Adrenal gland (tissue), 19 donors: ENCODE measurements at places on chromosomes 1 and 21. TPM values are rescaled to one million over a fixed set of nuclear protein-coding genes. Genes with fewer than 3 reads are reported as not detected.

The ACTN2 gene
- total RNA-seq: not detected

The RRP1B gene
- total RNA-seq: 17.9 TPM

The SUSD4 gene
- total RNA-seq: 4.7 TPM

The DEPDC1 gene
- total RNA-seq: 0.57 TPM

DNA sequence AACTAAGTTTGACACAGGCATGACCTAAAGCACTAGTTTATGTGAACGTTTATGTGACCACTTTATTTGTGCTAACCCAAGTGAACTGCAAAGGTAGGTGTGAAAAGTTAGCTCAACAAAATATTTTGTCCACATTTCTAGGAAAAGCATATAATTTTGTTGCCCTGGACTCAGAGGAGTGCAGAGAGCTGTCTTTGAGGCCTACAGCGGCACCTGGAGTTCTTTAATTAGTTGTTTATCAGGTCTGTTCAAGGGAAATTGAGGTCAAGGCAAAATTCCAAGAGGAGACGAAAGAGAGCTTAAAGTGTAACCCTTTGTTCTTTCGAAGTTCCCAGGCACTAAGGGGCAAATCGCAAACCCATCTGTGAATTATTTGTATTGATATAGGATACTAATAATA lies 1.3 kb downstream of the GIPC2 start:
- no peak overlapping the region for H3K27ac ChIP-seq
- DNase-seq: no peak
- H3K36me3 ChIP-seq: no peaks in the 10 kb centered on the region
- H3K27me3 ChIP-seq: no peaks in the 10 kb centered on the region

GRCh38 chr1:231075497-231075896 lies 35.4 kb upstream of the FAM89A start:
- H3K36me3 ChIP-seq: no peaks in the 10 kb centered on the region
- DNase-seq: peak; percentile 30
- H3K27me3 ChIP-seq: no peaks in the 10 kb centered on the region

DNA sequence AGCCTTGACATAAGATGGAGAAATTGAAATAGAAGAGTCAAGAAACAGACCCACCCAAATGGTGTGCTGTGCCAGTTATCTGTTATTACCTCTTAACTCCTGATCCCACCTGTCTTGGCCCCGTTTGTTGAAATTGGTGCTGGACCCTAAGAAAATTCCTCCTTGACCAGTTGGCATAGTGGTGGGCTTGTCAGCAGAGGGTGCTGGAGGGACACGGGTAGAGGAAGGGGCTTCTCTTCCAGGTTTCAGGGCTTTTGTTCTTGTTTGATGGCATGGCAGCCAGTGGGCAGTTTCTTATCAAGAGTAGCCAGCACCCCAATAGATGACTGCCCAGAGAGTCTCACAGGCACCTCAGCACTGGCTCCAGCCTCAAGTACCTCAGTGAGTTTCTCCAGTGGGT lies 51.6 kb downstream of the PCBP3 start:
- H3K4me3 ChIP-seq: no peak overlapping the region
- no peak overlapping the region for H3K27ac ChIP-seq
- no peak for DNase-seq
- no peaks in the 10 kb centered on the region for H3K36me3 ChIP-seq
- no peaks in the 10 kb centered on the region for H3K4me1 ChIP-seq

- H3K4me3 ChIP-seq: no peak overlapping the region
- DNase-seq: no peak
- H3K36me3 ChIP-seq: no peaks in the 10 kb centered on the region
- no peak overlapping the region for H3K27ac ChIP-seq
- no peaks in the 10 kb centered on the region for H3K4me1 ChIP-seq
Measured at GRCh38 chr21:44461464-44462001, 6.2 kb downstream of the LRRC3 start.

DNA sequence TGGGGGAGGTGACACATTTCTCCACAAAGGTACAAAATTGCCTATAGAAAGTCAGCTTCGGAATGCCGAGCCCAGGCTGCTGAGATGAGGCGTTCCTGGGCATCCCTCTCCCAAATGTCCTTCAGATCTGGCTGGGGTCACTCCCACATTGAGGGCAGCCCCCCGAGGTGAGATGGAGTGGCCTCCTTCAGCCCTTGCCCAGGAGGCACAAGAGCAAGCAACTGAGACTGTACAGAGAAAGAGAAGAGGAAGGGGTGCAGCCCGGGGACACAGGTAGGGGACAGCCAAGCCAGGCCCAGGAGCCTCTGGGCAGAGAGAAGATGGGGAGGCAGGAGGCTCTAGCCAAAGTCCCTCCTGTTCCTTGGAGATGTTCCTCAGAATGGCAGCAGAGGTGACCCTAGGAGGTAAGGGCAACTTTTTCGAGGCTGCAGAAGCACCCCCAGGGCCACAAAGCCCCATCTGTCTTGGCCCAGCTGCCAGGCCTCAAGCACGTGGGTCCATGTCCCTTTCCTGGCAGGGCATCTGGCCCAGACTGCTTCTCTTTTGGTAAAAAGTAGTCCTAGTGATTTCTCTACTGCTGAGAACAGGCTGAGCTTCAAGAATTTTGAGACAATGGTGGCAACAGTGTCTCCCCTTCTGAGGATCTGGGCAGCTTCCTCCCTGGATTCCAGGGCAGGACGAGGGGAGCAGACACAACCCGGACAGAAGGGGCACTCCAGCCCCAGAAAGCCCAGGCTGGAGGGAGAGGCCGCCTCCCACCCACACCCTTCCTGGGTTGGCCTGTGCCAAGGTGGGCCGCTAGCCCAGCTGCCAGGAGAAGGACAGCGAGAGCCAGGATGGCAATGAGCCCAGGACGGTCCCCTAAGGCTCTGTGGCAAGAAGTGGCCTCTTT lies 68.0 kb downstream of the LRRN2 start:
- H3K27me3 ChIP-seq: no peaks in the 10 kb centered on the region
- H3K27ac ChIP-seq: no peak overlapping the region
- no peak overlapping the region for H3K4me3 ChIP-seq
- no peak for DNase-seq
- H3K36me3 ChIP-seq: no peaks in the 10 kb centered on the region

- H3K36me3 ChIP-seq: no peaks in the 10 kb centered on the region
- peak; percentile 4 for DNase-seq
- H3K4me3 ChIP-seq: no peak overlapping the region
- H3K27ac ChIP-seq: no peak overlapping the region
- H3K4me1 ChIP-seq: no peaks in the 10 kb centered on the region
Measured at GRCh38 chr21:15976807-15977206, 247.0 kb downstream of the USP25 start.

DNA sequence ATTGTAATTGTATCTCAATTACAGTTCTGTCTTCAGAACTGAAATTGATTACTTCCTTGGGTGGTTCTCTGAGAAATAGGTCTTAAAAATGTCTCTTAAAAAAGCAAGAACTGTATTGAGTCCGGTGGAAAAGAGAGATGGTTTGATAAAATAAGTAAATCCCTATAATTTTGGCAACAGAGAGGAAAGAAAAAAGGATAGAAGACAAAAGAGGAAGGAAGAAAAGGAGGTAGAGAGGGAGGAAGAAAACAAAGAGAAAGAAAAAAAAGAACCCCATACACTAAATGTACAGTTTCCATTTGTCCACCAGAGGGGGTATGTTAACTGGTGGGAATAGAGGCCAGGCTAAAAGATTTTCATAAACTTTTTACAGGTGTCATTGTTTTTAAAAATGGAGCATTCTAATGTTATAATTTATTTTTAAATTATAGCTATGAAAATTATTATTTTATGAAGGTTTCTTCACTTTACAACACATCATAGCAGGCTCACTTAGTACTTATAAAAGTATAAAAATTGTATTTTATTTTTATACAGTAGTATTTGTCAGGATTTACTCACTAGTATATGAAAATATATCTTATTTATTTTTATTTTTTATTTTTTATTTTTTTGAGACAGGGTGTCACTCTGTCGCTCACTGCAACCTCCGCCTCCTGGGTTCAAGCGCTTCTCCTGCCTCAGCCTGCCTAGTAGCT lies 2.1 kb upstream of the UBE2T start:
- H3K36me3 ChIP-seq: no peaks in the 10 kb centered on the region
- H3K27me3 ChIP-seq: no peaks in the 10 kb centered on the region
- no peak for DNase-seq
- no peaks in the 10 kb centered on the region for H3K4me1 ChIP-seq
- H3K4me3 ChIP-seq: no peak overlapping the region

- H3K36me3 ChIP-seq: no peaks in the 10 kb centered on the region
- no peak overlapping the region for H3K4me3 ChIP-seq
- H3K27ac ChIP-seq: no peak overlapping the region
- H3K4me1 ChIP-seq: no peaks in the 10 kb centered on the region
- DNase-seq: no peak
- no peaks in the 10 kb centered on the region for H3K27me3 ChIP-seq
Measured at GRCh38 chr1:200991097-200991614, 32.4 kb downstream of the KIF21B start.
